ENCODE measurements at places on chromosomes 3 and 15.

- no peak for DNase-seq
Observed at GRCh38 chr3:11186771-11187191, 32.5 kb downstream of the HRH1 start.

DNA sequence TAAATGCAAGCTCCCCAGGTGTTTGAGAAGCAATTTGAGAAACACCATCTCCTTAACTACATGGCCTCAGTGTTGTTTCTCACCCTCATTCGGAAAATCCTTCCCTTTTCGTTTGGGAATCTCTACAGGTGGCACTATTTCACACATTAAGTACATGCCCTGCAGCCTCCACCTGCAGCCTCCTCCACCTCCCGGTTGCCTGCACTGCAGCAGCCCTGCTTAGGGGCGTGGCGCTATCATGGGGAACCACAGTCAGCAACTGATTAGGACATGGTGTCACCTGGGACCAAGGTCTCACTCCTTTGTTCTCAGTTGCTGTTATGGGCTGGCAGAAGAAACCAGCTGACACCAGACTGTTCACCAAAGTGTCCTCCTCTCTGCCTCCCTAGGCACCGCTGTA lies 11.7 kb upstream of the ZNF774 start:
- DNase-seq, result no peak

DNA sequence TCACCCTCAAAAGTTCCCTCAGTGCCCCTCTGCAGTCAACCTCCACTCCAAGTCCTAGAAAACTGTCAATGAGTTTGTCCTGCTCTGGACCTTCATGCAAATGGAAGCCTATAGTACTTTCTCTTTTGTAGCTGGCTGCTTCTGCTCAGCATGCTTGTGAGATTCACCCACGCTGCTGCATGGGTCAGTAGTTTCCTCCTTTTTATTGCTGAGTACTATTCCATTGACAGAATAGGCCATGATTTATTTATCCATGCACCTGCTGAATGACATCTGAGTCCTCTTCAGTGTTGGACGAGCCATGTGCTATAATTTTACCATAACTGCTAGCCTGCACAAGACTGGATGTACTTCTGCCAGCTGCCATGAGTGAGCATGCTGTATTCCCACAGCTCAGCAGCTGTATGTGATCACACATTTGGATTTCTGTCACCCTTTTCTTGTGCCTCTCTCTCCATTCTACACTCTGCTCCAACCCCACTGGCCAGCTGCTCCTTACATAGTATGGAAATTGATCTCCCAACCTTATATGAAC lies 26.3 kb downstream of the CDCP1 start:
- DNase-seq, result no peak

DNA sequence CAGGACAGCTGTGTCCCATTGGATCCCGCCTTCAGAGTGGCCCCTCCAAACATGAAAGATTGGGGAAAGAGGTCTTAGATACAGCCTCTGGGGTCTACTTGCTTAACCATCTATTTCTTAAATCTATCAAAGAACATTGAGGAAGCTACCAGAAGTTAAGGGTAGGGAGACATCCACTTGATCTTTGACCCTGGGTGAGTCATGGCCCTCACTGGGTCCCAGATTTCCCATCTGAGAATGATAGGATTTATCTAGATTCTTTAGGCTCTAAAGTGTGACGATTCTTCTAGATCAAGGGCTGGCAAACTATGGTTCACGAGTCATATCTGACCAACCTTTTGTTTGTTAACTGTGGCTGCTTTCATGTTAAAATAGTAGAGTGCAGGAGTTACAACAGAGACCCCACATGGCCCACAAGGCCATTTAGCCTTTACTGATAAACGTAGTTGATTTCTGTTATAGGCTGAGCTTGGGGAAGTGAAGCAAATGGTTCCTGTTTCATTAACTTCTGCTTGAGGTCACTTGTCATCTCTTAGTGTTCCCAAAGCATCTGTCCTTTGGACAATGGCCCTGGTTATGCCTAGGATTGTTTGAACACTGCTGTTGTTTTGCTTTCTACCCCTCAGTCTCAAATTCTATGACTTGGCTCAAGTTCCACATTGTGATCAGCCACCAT lies 8.0 kb downstream of the MUC13 start:
- DNase-seq, result no peak
